GM12878 (cell line): ENCODE measurements at places on chromosomes 12 and 14. TPM values are rescaled to one million over a fixed set of nuclear protein-coding genes. Genes with fewer than 3 reads are reported as not detected.

DNA sequence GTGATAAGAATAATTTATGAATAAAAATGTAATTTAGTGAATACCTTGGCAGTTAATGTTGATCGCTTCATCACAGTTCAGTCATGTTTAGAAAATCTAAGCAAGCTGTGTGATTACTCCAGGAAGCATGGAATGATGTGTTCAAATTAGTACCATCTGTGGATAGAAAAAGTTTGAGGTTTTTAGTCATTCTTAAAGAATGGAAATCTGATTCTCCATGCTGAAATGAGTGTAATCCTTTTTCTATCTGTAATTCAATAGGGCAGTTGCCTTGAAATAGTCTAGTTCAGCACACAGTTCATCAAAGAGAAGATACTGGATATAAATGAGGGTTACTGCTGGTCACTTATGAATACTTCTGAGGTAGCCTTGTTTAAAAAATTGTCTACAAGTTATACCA lies 127.2 kb upstream of the MYF6 start:
- no peak for DNase-seq

Gene CLEC2D
- total RNA-seq = 15.4 and 15.5 TPM in 2 replicates

GRCh38 chr12:64299628-64300027 lies 77.5 kb upstream of the KICS2 start:
- DNase-seq = no peak

Gene TAMALIN
- total RNA-seq = 0.35 and 0.49 TPM in 2 replicates

- DNase-seq = no peak
Measured at GRCh38 chr12:85445060-85445938, 165.3 kb downstream of the ALX1 start.
